ENCODE measurements at places on chromosomes 6 and 20.

DNA sequence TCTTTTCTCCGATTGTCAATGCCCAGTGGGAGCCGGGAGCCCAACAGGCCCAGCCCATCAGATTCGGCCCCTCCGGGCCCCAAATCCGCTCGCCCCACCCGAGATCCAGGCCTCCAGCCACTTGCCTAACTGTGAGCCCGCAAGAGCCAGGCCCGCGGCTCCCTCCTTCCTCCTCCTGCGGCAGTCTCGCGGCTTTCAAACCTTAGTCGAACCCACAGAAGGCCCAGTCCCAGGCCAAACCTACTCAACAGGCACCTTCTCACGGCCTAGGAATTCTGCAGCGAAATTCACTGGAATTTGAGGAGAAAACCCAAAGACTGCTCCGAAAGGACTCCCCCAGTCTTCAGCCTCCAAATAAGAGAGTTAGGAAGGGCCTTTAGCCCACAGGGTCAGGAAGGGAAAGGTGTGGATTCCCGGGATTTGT, 2.8 kb upstream of the TFAP2A start:
- DNase-seq: no peak

GRCh38 chr20:61385731-61386130, 133.7 kb downstream of the CDH4 start:
- DNase-seq: no peak

DNA sequence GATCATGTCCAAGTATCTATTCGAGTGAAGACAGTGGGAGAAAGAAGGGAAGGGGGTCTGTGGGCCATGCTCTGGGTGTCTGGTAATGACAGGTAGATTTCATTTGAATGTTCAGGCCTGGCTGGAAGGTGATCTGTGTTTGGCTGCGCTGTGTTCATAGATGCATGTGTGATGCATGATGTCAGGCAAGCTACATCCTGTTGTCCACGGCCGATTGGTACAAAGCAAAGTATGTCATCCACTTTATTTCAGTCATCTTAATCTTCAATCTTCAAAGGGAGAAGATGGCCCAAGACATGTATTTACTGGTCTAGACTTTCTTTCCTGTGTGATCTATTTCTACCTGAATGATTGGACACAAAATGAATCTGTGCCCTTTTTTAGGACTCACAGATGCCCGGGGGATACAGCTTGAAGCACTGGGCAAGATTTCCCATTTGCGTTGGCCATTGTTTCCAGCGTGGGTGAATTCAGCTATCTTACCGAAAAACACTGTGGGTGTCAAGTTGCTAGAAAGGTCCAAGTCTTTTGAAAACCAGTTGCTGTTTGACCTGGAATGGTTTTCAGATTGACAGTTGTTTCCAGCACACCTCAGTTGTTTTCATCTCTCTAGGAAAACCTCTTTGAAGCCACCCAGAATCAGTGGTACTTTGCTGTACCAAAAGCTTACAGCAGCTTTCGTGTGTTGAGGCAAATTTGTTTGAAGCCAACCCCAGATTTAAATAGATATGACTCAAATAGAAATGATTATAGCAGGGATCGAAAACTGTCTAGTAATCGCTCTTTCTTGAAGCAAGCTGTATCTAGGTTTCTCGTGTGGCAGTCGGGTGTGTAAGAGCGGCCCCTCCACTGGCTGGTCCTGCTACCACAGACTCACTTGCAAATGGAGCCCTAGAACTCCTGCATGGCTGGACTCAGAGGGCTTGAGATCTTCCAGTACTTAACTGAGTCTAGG, 27.2 kb downstream of the DUSP22 start:
- DNase-seq: no peak

GRCh38 chr6:44217332-44218143, 812 bp downstream of the MYMX start:
- peak; percentile 49 for DNase-seq

DNA sequence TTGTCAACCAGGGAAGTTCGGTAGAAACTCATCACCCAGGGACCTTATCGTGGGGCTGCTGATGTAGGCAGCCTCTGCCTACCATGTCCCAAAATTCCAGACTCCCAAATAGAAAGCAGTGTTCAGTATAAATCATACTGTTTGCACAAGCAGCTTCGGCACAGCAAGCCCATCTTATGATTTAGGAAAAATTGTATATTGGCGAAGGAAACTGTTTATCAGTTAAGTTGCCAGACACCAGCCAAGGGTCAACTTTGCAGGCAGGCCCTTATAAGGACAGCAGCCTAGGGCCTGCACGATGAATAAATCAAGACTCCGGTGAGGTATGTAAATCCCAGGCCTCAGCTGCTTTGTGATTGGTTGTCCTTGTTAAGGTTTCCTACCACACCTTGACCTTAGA, 36.8 kb downstream of the GFOD1 start:
- DNase-seq: no peak

- DNase-seq: no peak
These were observed 372 bp downstream of the KIAA0408 start for GRCh38 chr6:127458817-127459216.

DNA sequence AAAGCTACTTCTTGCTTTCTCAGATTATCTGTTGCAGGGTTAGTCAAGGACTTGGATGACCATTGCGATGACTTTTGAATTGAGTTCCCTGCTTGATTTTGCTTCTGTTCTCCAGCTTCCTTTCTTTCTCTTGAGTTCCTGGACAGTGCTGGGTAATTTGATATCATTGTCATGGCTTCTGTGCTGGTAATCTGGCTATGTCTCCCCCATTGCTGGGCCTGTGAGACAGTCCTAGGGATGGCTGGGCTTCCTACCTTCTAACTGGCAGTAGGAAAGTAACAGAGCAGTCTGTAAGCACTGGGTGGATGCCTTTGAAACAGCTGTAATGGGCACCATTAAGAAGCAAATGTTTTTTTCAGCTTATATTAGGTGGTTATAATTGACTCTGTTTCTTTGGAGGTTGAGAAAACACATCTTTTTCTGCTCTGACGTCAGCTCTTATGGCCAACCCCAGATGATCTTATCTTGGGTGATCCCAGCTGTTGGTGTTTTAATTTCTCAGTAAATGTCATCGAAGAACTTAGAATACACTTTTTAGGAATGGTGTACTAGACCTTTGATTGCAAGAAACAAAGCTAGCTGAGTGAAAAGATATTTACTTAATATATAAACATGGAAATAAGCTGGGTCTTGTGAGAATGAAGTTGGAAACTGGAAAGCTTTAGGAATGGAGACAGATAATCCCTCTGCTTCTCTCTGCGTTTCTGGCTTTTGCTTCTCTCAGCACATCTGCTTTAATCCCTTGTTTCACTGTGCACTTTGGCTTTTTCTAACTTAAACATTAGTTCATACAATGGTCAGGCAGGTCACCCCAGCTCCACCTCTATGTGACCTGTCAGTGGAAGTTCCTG, 195.0 kb upstream of the MAN1A1 start:
- DNase-seq: no peak

DNA sequence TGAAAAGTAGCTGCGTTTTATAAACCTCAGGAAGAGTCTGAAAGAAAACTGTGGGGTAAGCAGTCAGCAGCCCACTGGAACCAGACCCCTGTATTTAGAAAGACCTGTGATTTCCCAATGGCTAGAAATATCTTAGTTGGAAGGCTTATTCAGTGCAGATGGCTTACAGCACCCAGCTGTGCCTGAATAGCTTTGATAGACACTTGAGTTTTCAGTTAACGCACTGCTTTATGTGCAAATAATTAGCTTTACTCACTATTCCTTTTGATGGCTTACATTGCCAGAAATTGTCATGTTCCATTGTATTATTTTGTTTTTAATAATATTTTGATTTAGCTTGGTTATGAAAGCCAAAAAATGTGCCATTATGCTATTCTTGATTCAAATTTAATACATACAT, 465.3 kb upstream of the SYNCRIP start:
- DNase-seq: no peak

GRCh38 chr6:27161946-27162603, 85.4 kb upstream of the PRSS16 start:
- peak; percentile 11 for DNase-seq

DNA sequence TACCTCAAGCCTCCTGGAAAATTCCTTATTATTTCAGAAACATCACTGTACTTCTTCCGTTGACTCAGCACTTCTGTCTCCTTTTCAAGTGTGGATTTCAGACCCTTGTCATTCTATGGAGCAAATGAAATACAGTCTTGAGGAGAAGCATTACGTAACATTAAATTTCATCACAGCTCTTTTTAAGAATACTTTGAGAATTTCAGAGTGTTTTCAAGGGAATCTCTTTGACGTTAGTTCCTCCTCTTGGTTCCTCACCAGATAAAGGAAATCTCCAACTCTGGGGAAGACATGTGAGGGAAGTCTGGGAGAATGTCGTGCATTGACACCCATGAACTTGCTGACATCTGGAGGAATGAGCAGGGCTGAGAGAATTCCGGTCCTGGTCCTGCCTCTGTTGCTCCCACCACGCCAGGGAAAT, 32.3 kb downstream of the UST start:
- DNase-seq: no peak

GRCh38 chr6:112437058-112437457, 89.9 kb downstream of the RFPL4B start:
- no peak for DNase-seq

DNA sequence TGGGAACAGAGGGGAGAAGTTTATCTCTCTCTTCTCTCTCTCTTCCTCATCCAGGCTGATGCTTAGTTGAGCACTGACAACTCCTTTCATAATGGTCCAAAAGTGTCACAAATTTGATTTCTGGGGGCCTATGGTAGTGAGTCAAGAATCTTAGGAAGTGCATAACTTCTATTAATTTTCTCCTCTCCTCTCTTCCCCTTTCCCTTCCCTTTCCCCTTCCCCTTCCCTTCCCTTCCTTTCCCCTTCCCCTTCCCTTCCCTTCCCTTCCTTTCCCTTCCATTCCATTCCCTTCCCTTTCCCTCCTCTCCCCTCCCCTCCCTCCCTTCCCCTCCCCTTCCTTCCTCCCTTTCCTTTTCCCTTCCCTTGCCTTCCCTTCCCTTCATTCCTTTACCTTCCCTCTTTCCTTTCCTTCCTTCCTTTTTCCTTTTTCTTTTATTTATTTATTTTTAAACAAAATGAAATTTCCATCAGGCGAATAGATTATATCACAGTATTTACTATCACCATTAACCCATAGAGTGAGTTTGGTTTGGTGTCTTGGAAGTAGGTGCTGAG, 56.9 kb upstream of the JAG1 start:
- DNase-seq: no peak

GRCh38 chr6:12813321-12813720, 96.8 kb downstream of the PHACTR1 start:
- no peak for DNase-seq

DNA sequence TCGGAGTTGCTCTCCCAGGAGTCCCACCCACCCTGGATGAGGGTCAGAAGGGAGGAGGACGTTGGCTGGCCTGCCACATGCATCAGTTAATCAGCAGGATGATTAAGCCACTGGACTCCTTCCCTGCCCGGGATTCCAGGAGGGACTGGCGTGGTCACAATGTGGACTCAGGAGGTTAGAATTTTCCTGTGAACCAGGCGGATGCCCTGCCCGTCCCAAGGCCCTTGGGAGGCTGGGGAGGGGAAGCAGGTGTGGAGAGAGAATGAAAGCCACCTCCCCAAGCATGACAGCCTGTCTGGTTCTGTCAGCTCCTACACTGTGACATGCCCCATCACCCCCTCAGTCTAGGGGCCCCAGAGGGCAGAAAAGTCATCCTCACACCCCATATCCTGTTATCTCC, 11.6 kb upstream of the ITPR3 start:
- no peak for DNase-seq

- DNase-seq: no peak
These were observed 165.5 kb downstream of the SYNE1 start for GRCh38 chr6:152471456-152472265.

DNA sequence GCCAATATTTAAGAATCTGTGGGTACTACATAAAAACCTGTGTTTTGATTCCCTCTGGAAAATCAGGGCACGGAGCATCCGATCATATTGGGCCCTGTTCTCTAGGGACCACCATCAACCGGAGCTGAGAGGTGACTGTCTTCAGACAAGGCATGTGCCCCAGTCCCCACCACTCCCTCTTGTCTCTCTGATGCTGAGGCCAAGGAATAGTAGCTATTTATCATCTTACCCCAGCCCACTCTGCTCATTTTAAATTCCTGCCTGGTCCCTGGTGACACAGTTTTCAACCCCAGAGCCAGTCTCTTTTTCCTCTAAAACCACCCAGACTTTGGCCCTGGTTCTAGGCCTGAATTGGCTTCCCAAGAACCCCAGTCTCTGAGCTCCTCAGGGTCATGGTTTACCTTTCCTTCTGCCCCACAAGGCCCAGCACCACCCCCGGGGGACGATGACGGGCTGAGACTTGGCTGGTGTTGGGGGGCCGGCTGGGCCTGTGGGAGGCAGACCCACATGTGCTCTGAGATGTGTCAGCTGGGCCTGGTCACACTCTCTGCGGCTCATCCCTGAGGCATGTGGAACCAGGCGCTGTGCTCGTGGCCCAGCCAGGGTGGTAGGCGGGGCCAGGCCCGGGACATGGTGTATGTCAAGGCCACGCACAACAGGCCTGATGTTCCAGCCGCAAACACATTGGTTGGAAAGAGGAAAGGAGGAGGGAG, 114.4 kb downstream of the CEBPB start:
- no peak for DNase-seq

GRCh38 chr20:62873280-62873679, 11.7 kb upstream of the TCFL5 start:
- no peak for DNase-seq

DNA sequence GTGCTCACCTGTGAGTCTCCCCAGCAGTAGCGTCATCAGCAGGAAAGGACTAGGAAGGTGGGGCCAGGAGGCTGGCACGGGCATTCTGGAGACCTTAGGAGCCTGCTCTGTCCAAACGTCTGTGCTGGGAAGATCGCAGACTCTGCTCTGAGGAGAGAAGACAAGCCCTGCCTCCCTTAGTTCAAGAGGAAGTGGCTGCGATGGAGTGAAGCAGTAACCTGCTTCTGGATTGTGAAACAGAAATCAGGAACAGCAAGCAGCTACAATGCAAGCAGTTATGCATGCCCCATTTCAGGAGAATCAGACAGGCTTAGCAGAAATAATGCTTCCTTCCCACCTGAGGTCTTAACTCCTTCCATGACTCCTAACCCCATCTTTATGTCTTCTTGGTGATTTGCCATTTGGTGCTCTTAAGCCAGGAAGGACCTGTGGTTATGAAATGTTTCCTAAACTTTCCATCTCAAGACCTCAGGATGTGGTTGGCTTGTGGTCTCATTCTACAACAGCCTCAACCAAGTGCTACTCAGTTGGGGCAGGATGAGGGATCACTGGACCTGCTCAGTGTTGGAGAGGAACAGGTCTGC, at the start of gene SIRPB1:
SIRPB1 (minus strand) TSS at position 149 of the 584 bp plus-strand sequence; CDS start at position 84, 65 bp downstream.
- DNase-seq: no peak

DNA sequence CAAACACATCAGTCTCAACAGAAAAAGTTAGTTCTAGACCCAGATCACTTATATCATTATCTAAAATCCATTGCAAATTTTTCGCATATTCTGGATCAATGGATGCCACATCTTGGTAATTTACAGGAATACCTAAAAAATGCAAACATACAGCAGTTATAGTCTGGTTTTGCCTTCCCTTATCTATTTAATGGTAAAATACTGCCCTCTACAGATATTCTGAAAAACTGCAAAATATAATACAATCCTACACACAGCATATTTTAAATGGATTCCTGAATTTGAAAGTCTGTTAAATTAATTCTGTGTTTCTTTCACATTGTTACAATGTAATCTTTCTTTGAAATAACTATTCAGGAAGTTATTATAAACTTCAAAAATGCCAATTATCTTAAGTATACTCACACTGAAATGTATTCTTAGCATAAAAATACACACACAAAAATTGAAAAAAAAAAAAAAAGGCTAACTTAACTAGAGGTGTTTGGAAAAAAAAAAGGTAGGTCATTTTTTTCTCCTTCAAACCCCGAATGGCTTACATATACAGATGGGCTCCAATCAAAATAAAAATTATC, 88.4 kb downstream of the HACE1 start:
- no peak for DNase-seq

All from NCI-H1092 (cell line).